Stimulated activated CD4-positive, alpha-beta T cell treated with anti-CD3 and anti-CD28 coated beads, Interleukin-12 subunit alpha, Interleukin-12 subunit beta, amount 100 ng/mL, for 4 hours (primary cell): ENCODE measurements at places on chromosomes 11 and 22.
A peak's percentile ranks its signal among the peaks of the same experiment; 100 is the strongest.

DNA sequence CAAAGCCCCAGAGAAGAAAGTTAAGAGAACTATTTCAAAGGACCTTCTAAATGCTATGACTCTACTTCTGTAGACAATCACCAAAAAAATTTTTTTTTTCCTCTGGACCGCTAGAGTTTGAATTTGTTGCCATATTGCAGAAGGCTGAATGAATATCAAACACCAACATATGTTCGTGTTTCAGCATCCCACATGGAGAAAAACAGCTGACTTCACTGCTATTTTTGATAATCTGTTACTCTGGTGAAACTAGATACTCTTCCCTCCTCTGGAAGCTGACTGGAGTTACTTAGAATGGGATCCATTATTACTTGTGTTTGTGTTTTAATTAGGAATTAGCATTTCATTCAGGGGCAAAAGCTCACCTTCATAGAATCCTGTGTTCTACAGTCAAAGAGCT, 447.0 kb downstream of the AASDHPPT start:
- DNase-seq: no peak

DNA sequence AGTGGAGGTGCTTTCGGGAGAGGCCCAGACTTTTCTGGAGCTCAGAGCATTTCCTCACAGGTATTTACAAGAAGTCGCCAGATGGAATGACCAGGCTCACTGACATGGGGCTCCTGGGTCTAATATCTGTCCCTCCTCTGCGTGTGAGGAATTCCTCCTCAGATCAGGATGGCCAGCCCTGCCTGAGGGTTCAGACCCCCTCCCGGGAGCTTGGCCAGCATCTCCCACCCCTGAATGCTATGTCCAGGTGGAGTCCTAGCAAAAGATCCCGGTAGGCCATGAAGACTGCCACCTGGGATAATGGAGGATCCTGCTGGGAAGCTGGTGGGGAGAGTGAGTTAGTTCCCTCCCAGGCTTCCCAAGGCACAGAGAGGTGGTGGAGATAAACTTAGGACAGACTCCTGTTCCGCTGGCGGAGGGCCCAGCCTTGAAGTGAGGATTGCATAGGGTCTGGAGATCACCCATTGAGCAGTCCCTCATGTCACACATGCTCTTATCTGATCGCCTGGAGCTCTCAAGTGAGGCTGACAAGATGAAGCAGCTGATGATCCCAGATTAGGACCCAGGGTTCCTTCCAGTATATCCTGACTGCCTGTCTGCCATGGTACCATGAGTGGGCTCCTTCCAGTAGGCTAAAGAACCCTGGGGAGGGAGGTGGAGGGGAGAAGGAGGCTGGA, 5.7 kb downstream of the OAF start:
- no peak for DNase-seq

GRCh38 chr22:39972641-39973040, 12.4 kb downstream of the TMA7B start:
- no peak for DNase-seq

- DNase-seq: no peak
These were observed 1.1 kb downstream of the CAVIN3 start for GRCh38 chr11:6319001-6319703.

GRCh38 chr11:111081021-111081511, 164.5 kb upstream of the POU2AF2 start:
- DNase-seq: no peak

DNA sequence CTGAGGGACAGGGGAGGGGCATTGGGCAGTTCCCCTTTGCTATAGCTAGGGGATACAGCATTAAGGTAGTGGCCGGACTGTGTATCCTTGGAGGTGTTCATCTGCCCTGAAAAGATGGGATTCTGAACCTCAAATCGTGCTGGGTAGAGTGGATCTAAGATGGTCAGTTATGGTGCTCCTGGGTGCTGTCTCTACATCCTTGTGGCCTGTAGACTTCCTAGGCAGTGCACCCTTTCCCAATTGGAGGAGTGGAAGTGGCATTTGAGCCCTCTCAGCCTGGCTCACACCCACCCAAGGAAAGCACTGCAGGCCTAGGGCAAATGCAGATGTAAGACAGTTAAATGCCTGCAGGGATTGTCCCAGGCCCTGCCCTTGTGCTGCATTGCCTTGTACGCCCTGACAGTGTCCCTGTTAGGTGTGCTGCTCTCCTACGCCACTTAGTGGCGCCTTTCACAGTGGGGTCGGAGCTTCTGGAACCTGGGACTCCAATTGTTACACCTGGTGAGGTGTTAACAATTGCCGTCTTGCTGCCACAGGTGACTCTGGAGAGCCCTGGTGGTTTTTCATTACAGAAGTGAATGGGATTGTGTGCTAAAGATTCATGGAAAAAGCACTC, 35.0 kb downstream of the PPFIBP2 start:
- no peak for DNase-seq

- DNase-seq: no peak
These were observed 30.3 kb downstream of the TNKS1BP1 start for GRCh38 chr11:57294225-57295131.

DNA sequence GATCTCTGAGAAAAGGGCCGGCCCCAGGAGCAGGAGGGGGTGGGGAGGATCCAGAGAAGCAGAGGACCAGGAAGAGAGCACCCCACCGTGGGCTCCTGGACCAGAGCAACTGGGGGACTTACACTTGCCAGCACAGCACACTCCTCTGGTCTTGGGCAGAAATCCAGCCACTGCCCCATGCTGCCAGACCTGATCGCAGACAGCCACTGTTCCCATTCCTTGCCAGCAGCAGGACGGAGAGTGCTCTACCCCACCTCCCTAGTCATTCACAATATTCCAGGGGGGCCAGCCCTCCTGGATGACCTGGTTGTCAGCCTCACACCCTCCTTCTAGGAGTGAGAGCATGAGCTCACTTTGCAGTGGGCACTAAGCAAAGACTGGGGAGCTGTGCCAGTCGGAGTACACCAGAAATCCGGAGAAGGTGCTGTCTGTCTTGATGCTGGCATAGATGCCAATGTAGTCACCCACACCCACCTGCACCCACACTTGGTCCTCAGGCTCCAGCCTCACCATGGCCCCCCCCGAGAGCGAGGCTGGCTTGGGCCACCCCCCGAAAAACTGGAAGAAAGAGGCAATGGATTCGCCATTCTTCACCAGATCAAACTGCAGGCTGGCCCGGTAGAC, 1.6 kb downstream of the C1QTNF5 start:
- DNase-seq: no peak

DNA sequence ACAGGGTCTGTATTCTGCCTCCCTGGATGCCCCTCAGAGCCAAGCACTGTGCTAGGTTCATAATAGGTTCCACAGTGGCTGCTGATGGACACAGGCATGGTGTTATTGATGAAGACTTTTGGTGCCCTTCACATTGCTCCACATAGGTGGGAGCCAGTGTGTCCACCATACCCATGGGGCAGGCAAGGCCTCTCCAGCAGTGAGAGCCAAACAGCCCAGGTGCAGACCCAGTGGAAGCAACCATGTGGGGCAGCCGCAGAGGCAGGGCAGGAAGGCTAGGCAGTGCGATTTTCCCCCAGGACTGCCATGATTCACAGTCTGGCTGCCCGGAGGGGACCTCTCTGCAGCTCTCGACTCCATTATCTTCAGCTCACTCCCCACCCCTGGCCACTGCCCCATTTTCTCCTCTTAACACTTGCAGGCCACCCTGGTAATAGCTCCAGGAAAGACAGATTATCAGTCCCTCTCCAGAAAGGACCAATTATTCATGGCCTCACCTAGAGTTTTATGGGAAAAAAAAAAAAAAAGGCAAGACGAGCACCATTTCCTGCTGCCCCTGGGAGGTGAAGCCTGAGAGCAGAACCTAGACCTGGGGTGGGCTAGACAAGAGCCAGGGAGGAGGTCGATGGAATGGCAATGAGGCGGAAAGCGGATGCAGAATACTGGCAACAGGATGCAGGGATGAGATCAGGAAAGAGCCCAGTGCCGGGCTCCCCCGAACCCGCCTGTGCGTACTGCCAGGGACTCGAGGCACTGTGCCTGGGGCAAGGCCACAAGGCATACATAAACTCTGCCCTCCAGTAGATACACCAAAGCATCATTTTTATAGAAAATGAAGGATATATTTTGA, 343.0 kb upstream of the NCAM1 start:
- no peak for DNase-seq

GRCh38 chr11:107741044-107741823, 29.4 kb upstream of the SLN start:
- DNase-seq: no peak

DNA sequence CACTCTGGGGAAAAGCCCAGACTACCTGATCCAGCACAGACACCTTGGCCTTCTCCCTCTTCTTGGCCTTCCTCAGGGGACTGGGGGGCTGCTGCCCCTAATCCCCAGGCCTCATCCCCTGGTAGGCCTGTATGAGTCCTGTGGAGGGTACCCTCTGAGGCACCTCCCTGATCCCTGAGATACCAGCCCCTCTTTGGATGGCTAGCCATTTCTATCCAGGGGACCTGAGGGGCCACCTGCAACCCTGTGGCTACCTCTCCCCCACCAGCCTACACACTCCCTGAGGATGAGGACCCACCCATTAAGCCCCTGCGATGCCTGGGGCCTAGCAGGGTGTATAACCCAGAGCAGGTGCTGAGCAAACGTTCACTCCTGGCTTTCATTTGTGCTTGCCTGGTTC, 54.6 kb downstream of the HIRA start:
- DNase-seq: no peak

- no peak for DNase-seq
These were observed 35.9 kb downstream of the ARAP1 start for GRCh38 chr11:72716290-72716689.

- no peak for DNase-seq
These were observed 5.6 kb downstream of the OVOL1 start for GRCh38 chr11:65792456-65792855.

GRCh38 chr11:103488031-103488461, 378.8 kb downstream of the DYNC2H1 start:
- no peak for DNase-seq

DNA sequence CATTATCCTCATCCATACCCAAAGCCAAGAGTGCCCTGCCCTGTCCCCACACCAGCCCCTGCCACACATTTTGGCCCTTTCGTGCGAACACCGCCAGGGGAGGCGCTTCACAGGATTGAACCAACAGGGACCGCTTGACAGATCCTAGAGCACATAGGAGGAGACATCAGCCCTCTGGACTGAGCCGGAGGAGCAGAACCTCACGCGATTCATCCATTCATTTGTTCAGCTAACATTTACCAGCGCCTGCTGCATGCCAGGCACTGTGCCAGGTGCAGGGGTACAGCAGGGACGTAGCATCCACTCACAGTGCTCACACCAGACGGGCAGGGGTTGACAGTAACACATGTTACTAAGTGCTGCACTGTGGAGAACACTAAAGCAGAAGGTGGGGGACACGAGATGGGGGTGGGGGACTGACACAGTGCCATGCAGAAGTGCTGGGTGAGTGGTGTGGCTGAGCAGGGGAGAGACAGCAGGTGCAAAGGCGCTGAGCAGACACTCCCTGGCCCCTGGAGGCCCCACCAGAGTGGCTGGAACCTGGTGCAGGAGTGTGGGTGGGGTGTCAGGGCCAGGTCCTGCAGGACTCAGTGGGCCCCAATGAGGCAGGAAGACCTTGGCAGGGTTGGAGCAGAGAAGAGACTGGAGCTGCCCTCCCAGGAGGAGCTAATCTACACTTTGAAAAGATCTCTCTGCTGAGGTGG, 3.4 kb downstream of the GNAZ start:
- no peak for DNase-seq

- no peak for DNase-seq
These were observed 1.4 kb downstream of the SIGIRR start for GRCh38 chr11:413120-414081.

DNA sequence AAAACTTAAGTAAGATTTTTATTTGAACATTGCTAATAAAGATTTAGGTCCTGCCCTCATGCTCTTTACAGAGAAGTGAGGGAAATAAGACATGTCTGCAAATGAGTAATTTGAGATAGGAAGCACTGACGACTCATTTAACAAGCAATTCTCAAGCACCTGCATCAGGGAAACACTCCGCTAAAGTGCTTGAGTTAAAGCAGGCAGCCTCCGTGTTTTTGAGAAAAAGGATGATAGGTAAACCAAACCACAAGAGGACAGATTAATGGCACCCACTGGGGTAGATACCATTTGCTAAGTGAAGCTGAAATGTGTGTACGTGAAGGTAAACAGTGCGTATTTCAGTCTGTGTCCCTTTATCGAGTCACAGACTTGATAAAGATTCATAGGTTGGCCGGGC, 184.6 kb upstream of the CARD18 start:
- DNase-seq: no peak

DNA sequence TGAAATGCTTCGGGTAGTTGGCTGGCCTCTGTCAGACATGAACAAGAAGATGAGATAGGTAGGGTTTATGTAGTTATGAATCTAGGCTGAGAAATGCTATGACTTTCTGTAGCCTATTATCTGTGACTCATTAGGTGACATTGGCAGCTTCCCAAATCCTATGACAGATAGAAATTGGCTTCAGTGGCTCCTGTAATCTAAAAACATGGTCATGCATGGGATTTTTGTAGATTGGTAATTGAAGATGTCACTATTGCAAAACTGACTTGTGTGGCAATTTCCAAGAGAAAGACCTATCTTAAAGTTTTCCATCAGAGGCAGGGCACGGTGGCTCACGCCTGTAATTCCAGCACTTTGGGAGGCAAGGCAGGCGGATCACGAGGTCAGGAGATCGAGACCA, 29.4 kb upstream of the GRIK4 start:
- no peak for DNase-seq

DNA sequence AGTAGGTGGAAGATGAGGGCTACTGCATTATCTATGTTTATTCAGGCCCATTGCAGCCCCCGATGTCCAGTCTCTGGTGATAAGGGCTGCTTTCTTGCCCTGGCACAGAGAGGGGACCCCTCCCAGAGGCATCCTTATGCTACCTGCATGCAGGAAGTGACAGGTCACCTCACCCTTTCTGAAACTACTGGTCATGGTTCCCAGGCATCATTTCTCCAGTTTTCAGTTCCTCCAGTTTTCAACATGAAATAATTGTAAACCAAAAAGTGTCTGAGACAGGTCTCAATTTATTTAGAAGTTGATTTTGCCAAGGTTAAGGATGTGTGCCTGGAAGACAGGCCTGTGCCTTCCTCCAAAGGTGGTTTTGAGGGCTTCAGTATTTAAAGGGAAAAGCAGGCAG, 57.0 kb downstream of the CTTN start:
- no peak for DNase-seq

GRCh38 chr11:130992788-130993187, 76.5 kb upstream of the SNX19 start:
- no peak for DNase-seq

- peak; percentile 24 for DNase-seq
These were observed 69.1 kb downstream of the CTTN start for GRCh38 chr11:70467201-70468085.

GRCh38 chr11:2768471-2769408, 68.9 kb upstream of the KCNQ1OT1 start:
- DNase-seq: no peak

DNA sequence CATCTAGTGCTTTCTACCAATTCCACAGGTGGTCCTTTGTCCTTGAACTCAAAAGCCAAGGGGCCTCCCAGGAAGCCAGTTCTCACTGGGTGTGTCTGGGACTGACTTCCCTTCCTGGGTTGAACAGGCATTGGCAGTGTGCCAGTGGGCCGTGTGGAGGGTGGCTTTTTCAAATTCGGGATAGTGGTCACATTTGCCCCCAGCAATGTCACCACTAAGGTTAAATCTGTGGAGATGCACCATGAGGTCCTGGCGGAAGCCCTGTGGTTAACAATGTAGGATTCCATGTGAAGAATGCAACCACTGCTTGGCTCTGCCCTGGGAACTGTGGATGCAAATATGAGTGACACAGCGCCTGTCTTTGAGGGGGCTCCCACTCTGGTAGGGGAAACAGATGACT, 53.2 kb upstream of the MTNR1B start:
- DNase-seq: no peak
